ENCODE measurements at places on chromosomes 5 and 9.

- DNase-seq, result no peak
Observed at GRCh38 chr9:33017283-33018041, 7.6 kb upstream of the DNAJA1 start.

GRCh38 chr5:143248822-143249579 lies 154.5 kb downstream of the NR3C1 start:
- no peak for DNase-seq

- DNase-seq, result no peak
Observed at GRCh38 chr9:69444021-69444420, 119.0 kb downstream of the ENTREP1 start.

DNA sequence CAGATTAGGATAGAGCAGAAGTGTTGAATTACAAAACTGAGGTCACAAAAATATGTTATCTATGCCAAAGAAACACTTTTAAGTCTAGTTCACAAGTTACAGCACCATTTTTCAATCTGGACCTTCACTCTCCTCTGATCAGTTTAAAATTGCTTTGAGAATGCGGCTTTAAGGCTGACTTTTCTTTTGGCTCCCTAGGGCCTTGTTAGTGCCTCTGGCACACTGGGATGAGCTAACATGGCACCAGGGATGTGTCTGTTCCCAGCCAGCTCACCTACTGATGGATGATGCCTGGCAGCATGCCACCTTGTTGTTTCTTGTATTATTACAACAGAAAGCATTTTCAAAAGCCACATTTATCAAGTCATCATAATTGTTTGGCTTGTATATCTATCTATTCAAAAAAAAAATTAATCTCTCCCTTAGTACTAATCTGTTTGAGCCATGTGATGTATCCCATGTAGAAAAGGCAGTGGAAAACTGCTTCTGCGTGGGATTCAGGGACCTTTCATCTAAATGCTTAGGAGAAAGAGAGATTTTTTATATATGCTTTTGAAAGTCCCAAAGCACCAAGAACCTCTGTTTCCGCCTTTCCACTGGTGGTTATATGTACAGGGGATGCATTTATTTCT lies 46.6 kb downstream of the ADAMTSL1 start:
- no peak for DNase-seq

DNA sequence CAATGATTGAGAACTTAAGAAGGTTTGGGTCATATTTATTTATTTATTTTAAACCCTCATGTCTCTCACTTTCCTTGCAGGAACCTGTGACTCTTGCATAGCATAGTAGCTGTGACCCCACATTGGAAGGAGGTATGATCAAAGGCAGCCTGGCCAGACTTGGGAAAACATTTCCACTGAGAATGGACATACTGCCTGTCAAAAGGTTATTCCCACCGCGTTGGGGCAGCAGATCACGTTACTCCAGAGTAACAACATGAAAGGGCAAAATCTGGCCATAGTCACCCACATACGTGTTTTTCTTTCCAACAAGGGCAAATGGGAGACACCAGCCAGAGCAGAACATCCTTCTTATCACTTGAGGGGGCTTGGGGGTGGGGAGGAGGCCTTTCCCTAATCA lies 95.7 kb downstream of the ARL15 start:
- no peak for DNase-seq

- no peak for DNase-seq
Observed at GRCh38 chr5:166349046-166349445, 1942.4 kb upstream of the WWC1 start.

DNA sequence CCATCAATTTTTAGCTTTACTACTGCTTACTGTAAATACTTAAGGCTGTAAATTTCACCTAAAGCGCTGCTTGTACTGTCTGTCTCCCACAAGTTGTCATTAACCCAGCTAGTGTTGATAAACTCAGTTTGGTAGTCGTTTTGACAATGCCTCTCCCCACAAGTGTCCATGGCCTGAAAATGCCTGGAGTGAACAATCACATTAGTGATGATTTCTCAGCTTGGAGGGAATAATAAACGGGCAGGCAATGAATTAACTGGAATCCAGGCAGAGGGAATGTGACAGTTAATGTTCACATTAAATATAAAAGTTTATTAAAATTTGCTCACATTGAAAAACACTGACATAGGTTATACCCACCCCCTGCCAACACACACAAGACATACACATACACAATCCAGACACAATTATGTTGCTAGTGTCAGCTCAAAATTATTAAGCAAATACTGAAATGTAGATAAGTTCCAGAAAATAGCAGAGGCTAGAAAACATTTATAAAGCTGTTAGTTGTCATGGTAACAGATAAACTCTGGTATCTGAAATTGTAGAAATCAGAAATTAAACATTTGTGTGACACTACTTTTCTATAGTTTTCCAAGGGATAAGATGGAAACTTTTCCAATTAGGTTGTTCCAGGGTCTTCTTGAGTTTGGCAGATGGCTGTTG lies 341.9 kb downstream of the DIRAS2 start:
- no peak for DNase-seq

GRCh38 chr9:126587187-126588185 lies 26.2 kb upstream of the LMX1B start:
- DNase-seq, result no peak

- DNase-seq, result no peak
Observed at GRCh38 chr9:101311758-101312420, 72.9 kb downstream of the BAAT start.

DNA sequence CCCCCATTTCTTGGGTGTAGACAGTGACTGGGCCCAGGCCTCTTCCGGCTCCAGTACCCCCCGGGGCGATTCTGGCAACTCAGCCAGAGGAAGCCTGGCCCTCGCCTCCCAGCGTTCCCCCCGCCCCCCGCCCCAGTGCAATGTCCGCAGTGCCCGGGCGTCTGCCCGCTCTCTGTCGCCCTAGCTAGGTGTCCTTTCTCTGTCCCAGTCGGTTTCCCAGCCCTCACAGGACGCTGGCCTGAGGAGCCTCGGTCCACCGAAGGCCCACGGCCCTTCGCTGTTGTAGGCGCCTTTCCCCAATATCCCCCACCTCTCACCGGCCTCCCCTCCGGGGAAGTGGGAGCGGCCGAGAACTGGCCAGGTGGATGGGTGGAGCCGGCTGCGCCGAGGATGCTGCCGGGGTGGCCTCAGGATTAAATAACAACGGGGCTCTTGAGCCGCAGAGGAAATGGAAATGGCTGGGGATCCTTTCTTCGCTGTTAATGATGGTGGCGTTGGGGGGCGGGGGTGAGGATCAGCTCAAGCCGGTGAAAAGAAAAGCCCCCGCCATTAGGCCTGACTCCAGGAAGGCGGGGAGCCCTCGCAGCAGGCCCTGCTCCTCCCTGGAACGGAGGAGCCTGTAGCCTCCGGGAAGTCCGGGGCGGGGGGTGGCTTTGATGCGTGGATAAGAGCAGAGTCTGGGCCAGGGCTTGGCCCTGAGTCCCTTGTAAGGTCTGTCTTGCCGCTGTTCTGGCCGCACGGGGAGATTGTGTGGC lies 1.1 kb upstream of the SPRY4 start:
- peak; percentile 91 for DNase-seq

- DNase-seq, result no peak
Observed at GRCh38 chr5:163645421-163646416, 140.3 kb downstream of the MAT2B start.

GRCh38 chr9:38434365-38434764 lies 10.1 kb upstream of the IGFBPL1 start:
- DNase-seq, result no peak

- DNase-seq, result no peak
Observed at GRCh38 chr5:76787237-76787636, 31.6 kb upstream of the F2RL1 start.

DNA sequence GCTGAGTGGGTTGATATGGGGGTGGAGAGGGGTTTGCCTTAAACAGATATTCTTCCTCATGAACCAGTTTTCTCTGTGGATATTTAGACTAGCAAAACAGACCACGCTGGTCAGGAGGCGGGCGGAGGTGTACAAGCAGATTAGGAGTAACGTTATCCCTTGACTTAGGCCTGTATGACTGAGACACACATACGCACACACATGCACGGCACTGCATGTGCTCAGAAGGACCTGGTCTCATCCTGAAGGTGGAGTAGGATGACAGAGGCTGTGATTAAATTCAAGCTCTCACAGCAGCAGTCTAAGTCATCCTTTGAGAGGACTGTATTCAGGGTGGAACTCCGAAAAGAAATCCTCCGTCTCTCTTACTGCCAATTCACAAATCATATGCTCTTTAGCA lies 209.7 kb downstream of the DIRAS2 start:
- no peak for DNase-seq

DNA sequence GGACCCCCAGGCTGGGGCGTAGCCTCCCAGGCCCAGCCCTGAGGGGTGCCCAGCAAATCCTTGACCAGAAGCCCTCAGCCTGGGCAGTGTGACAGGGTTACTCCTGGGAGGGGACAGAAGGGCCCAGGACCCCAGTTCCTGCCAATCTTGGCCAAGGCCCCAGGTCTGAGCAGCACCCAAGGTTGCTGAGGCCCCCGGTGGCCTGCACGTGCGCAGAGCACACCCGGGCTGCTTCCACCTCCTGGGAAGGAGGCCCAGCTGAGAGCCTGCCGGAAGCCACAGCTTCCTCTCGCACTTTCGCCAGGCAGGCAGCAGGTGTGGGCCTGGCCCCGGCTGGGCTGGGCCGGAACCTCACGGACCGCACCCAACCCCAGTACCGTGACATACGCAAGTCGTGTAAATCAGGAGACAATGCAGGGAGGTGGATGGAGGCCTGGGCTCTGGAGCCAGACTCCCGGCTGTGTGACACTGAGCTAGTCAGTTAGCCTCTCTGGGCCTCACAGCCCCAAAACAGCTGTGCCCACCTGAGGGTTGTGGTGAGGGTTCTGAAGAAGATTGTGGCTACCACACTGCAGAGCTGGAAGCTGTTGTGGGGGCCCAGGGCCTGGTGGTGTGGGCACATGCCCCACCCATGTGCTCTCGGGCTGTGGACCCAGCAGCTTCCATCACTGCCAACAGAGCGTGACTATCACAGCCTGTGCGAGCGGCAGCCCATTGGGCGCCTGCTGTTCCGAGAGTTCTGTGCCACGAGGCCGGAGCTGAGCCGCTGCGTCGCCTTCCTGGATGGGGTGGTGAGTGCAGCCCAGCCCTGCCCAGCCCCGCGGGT lies 5.1 kb downstream of the GRK6 start:
- DNase-seq, result no peak

- DNase-seq, result no peak
Observed at GRCh38 chr5:78416677-78417425, 56.4 kb downstream of the SCAMP1 start.

GRCh38 chr5:126544087-126544740 lies 50.8 kb downstream of the ALDH7A1 start:
- peak; percentile 43 for DNase-seq

DNA sequence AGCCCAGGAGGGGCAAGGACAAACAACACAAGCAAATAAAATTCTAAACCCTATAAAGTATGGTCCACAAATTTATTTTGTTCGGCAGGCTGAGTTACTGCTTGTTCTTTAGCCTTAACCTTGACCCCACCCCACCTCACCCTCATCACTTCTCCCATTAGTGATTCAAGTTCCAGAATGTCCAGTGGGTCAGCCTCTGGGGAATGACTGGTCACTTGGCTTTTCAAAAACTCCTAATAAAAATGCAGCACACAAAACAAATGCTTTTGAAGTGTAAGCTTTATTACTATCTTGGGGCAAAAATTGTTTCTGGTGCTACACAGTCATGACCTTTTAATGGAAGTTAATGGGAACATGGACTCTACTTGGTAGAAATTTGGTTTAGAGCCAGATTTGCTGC lies 142.1 kb downstream of the MPDZ start:
- no peak for DNase-seq

DNA sequence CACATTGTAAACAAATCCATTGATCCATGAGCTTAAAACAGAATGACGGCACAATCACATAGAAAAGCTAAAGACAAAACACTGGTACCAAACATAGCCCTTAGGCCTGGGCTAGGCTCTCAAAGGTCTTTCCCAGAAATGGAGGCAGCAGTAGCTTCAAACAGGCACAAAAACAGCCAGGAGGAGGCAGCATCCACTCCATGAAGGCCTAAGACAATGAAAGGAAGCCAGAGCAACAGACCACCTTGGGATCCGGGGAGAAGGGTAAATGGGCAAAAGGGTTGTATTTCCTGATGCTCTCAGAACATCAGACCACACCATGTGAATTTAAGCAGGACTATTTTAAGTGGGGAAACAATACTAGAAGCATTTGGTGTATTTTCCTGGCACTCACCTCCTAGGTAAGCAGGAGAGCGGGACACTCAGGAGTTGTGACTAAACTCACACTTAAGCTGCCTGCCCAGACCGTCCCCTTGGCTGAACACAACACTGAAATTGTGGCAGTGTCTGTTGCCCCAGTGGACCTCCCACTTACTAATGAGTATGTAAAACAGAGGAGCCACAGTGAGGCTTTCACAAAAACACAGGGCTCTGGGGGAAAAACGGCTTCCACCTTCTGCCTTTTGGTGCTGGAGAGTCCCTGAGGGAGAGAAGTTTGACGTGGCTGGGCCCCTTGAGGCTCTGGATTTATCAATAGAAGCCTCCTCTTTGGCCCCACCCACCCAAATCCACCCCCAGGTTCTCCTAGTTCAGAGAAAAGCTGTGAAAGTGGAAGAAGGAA lies 11.9 kb downstream of the GNPDA1 start:
- DNase-seq, result no peak

DNA sequence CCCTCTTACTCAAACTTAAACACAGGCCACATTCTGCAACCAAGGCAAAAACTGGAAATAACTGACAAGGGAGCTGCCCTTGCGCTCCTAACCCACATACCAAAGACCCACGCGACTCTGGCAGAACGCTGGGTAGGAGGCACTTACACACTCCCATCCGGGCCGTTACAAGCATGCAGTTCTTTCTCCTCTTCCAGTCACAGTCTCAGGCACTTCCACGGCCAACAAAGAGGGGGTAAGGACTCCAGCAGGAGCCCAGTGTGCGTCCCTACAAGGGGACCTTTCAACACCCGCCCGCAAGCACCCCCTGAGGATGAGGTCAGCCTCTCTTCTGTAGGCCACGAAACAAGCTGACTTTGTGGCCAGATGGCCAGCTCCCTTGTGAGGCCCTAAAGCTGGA lies 57.4 kb downstream of the SERINC5 start:
- no peak for DNase-seq

GRCh38 chr5:27682600-27682999 lies 644.2 kb upstream of the CDH9 start:
- DNase-seq, result peak; percentile 61

DNA sequence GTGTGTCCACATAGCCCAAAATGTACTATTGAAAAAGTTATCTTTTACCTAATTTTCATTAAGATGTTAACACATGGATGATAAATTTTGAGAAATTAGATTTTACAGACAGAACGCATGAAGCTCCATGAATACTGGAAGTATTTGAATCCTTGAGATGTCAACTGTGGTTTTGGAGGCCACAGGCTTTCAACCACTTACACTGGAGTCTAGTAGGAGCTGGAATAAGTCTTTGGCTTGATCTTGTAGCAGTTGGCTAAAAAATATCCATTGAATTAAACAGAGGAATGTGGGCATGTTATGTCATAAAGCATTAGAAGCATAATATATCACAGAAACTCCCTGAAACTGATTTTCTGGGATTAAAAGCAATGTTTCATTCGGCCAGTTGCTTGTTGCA lies 52.9 kb downstream of the CAMK4 start:
- no peak for DNase-seq

DNA sequence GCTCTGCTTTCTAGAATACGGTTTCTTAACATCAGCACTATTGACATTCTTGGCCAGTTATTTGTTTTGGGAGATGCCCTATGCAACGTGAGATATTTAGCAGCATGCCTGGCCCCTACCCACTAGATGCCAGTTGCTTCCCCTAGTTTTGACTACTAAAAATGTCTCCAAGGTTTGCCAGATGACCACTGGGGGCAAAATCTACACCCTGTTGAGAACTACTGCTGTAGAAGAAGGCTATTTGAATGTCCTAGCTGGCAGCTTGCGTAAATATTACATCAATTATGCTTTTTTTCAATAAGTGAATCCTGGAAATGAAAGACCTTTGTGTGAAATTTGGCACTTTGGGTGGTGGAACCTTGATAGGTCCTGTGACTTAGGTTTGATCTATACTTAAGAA lies 5.0 kb downstream of the NCBP1 start:
- no peak for DNase-seq

Measured in H9 (cell line).